Dorsolateral prefrontal cortex (tissue), 122 donors: ENCODE measurements at places on chromosomes 11 and 22. TPM values are rescaled to one million over a fixed set of nuclear protein-coding genes. Genes with fewer than 3 reads are reported as not detected.

Gene ENTHD1
- total RNA-seq = not detected

DNA sequence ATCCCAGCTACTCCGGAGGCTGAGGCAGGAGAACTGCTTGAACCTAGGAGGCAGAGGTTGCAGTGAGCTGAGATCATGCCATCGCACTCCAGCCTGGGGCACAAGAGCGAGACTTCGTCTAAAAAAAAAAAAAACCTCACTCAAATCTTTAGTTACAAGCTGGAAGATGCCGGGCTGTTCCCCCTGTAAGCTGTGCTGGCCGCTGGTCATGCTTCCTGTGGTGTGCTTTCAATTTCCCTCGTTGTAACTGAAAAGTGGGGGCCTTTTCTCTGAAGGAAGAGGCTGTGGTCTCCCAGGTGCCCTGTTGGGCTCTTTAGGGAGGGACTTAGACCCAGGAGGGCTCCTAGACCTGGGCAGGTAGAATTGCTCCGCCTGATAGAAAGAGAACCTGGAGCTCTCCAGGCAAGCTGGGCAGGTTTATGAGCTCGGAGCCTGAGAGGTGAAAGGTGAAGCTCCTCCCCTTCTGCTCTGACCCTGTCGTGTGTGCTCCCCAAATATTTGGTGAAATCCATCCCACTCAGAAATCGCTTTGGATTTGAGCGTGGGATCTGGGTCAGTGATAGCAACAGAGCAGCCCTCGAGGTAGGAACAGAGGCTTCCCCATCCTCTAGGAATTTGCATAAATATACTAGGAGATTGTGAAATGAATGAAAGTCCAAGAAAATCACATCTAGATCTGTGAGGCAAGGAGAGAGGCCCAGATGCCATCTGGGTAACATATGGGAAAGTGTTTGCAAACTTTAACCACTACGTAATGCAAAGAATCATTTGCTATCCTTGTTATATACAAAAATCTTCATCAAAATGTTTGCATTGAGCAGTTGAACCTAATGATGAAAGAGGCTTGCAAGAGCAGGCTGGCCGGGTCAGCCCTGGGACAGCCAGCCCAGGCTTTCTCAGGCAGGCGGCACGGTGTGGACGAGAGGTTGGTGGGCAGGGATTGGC lies 154.3 kb downstream of the FBXO7 start:
- no peak for DNase-seq

GRCh38 chr11:79377406-79377805 lies 63.4 kb downstream of the TENM4 start:
- DNase-seq = no peak

- DNase-seq = no peak
These were observed 33.1 kb upstream of the CYB5R3 start for GRCh38 chr22:42682113-42682851.

DNA sequence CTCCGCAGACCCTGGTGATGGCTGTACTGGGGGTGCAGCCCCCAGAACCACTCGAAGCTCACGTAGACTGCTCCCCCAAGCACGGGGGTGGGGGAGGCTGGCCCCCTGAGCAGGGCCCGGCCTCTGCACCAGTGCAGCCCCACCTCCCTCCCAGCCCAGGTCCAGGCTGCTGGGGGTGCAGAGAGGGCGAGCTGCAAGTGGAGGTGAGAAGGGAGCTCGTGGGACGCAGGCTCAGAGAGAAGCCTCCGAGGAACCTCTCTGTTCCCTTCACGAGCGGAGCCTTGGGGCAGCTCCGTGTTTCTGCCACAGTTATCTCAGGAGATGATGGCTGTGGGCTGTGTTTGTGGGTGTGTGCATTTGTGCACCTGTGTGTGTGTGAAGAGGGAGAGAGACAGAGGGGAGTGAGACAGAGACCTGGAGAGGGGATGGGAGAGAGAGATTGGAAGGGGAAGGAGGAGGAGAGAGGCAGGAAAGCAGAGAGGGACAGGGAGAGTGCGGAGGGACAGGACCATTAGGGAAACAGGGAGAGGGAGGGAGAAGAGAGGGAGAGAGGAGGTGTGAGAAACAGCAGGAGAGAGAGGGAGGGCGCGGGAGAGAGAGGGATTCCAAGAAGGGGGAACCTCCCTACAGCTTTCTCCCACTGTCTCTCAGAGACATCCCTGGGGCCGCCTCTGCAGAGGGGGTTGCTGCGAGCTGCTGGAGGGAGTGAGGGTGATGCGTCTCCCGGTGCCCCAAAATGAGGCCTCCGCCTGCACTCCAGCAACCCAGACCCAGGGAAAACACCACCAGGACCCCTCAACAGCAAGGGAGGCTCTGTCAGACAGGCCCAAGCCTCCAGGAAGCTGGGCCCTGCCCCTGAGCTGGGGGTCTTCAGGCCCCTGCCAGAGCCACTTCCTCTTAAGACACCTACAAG lies 1488.6 kb downstream of the BRD1 start:
- peak; percentile 29 for DNase-seq

- DNase-seq = no peak
These were observed 114.0 kb downstream of the TBC1D22A start for GRCh38 chr22:46876357-46876934.

DNA sequence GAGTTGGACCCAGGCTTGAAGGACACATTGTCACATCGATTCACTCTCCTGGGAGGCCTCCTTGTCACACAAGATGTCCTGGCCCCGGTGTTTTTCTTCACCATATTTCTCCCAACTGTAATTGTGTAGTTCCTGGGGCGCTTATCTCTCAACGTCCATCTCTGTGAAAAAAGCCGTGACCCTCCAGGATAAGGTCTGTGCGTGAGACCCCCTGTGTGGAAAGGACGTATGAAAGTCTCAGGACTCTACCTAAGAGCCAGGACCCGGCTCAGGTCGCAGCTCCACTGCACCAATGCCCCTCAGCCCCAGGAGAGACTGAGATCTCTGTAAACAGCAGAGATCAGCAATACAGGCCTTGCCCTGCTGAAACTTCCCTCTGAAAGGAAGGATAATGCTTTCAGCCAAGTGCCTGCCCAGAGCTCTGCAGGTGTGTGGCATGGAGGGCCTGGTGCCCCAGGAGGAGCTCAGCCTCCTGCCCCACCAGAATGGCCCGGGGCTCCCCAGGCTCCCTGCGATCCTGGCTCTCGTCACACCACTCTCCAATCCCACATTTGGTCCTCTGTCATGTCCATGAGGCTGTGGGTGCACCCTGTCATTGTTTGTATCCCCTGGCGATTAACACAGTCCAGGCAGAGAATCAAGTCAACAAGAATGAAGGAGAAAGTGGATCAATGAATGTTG lies 119.2 kb upstream of the TMEM45B start:
- DNase-seq = no peak

DNA sequence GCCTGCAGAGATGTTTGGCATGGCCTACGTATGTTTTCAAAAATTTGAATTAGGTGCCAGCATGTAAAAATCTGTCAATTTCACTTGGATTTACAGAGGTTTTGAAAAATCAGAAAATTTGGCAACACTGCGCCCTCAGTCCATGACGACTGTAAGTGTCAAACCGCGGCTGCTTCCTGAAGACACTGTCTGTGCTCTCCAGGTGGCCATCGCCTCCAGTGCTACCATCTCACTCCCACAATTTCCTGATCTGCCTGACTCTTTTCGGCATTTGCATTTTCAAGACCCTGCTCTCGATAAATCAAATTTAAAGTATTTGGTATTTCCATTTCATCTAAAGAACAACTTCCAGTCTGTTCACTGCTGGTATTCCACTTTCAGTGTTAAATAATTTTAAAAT lies 34.6 kb downstream of the VSIG10L2 start:
- DNase-seq = no peak
